ENCODE measurements at places on chromosomes 2 and 18.

GRCh38 chr2:2804528-2804927 lies 473.5 kb upstream of the MYT1L start:
- no peak for DNase-seq

- DNase-seq, result no peak
Observed at GRCh38 chr2:182248362-182248761, 178.5 kb downstream of the PDE1A start.

DNA sequence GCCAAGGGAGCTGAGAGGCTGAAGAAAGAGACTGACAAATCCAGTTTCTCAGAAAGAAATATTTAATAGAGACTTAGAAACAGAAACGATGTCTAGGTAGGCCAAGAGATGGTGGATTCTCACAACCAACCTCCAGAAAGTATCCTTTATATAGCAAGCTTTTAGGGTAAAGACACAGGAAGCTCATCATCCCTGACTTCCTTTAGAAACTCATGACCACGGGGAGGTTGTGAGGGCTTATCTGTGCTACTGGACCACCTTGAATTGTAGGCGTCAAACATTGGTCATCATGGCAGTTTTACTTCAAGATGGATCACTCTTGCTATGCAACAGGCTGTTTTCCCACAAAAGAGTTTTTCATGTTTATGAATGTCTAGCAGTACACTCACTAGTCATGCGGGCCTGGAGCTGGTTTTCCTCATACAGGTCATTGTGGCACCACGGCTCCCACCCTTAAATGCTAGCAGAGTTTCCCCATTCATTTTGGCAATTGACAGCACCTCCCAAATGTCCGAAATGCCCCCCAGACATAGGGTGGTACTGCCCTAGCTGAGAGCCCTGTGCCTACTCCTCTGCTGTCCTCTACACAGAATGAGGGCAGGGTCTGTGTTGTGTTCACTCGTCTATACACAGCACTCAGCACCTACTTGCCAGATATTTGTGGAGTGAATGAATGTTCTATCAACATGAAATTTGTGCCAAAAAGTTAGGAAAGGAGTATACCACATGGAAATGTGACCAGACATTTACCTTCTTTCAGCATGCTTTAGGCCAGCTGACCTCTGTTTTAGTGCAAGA lies 89.0 kb downstream of the TMEM247 start:
- no peak for DNase-seq

- DNase-seq, result no peak
Observed at GRCh38 chr2:150097901-150098531, 389.5 kb downstream of the RND3 start.

GRCh38 chr2:43443282-43443681 lies 152.6 kb downstream of the THADA start:
- no peak for DNase-seq

DNA sequence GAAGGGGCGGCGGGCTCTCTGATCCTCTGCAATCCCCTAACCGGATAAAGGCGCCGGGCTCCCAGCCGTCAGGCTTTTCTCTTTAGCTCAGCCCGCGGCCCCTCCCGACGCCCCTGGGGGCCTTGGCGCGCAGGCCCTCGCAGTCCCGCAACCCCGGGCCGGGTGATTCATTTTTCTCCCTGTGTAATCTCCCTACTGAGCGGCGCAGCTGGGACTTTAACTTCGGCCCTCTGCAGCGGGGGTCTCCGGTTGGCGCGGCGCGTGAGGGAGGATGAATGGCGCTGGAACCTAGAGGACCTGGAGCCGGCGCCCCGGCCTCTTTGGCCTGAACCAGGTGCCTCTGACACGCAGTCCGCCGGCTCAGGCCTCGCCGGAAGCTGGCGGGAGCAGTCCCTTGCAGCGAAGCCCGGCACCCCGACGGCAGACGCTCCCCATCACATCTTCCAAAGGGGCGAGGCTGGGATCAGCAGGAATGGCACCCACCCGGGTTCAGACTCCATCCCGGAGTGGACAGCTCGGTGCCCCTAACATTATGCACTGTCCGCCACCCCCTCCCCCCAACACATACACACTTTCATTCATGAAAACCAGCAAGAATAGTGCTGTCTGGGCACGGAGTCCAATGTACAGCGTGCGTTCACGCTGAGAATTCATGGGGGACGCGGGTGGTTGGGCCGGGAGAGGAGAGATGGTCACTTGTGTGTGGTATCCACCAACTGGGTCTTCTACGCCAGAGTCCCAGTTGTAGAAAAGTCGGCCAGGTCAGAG lies 1.2 kb downstream of the CNGA3 start:
- no peak for DNase-seq

GRCh38 chr2:70978341-70979179 lies at the start of gene ANKRD53:
Gene ANKRD53, plus strand, starts transcription at chr2:70978630. Its CDS starts 16 bp downstream, at chr2:70978646.
- DNase-seq, result no peak

GRCh38 chr2:177265824-177266817 lies 1.6 kb upstream of the NFE2L2 start:
- DNase-seq, result no peak

- no peak for DNase-seq
Observed at GRCh38 chr2:185828326-185828725, 89.7 kb downstream of the FSIP2 start.

GRCh38 chr18:47831351-47831750 lies 99.1 kb downstream of the SMAD2 start:
- no peak for DNase-seq

DNA sequence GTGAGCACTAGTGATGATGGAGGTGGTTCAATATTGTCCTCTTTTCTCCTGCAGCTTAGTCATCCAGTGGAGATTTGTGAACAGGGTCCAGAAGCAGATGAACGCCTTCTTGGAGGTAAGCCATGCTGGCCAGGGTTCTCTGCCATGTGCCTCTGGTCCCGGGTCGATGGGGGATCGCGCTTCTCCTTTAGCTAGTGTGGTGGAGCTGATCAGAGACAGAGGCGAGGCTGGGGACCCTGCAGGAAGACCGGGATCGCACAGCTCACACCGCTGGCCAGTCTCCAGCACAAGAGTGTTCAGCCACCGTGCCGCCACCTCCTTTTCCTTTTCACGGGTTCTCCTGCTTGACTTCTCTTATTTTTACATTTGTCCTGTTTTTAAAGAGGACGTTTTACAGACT lies 243.4 kb downstream of the ALPK2 start:
- DNase-seq, result no peak

- DNase-seq, result no peak
Observed at GRCh38 chr18:21725201-21725600, 15.4 kb upstream of the MIB1 start.

GRCh38 chr2:237026981-237027711 lies 58.5 kb upstream of the COPS8 start:
- peak; percentile 48 for DNase-seq

DNA sequence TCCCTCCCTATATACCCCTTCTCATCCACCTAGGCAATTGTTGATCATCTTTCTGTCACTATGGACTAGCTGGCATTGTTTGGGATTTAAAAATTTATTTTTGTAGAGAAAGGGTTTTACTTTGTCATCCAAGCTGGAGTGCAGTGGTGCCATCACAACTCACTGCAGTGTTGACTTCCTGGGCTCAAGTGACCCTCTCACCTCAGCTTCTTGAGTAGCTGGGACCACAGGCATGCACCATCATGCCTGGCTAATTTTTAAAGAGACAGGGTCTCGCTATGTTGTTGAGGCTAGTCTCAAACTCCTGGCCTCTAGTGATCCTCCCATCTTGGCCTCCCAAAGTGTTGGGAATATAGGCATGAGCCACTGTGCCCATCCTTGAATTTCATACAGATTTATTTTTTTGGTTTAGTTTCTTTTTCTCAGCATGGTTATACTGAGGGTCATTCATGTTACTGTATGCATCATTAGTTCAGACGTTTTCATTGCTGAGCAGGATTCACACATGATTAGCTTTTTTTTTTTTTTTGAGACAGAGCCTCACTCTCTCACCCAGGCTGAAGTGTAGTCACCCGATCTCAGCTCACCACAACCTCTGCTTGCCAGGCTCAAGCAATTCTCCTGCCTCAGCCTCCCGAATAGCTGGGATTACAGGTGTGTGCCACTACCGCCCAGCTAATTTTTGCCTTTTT lies 8.6 kb upstream of the PCARE start:
- DNase-seq, result no peak

DNA sequence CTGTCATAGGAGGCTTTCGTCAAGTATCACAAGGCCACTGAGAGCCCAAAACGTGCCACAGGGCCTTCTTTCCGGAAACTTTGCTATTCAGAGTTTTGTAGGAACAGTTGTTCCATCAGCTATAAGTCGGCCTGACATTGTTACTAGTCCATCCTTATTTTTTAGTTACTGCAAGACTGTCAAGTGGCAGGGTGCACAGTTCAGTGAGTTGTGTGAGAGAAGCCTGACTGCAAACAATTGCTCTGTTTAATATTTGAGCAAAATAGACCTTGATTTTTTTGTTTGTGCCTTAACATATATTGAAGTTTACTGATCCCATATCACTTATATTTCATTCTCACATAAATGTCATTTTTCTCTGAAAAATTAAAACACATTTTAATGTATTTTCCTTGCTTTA lies 110.1 kb downstream of the GALNT1 start:
- DNase-seq, result no peak

- peak; percentile 3 for DNase-seq
Observed at GRCh38 chr18:72107647-72108383, 436.3 kb downstream of the CBLN2 start.

GRCh38 chr2:232885264-232885961 lies 15.3 kb downstream of the SNORC start:
- no peak for DNase-seq

GRCh38 chr2:150646746-150647145 lies 159.3 kb upstream of the RND3 start:
- DNase-seq, result no peak

GRCh38 chr2:207868855-207869596 lies 99.3 kb upstream of the FZD5 start:
- DNase-seq, result no peak

DNA sequence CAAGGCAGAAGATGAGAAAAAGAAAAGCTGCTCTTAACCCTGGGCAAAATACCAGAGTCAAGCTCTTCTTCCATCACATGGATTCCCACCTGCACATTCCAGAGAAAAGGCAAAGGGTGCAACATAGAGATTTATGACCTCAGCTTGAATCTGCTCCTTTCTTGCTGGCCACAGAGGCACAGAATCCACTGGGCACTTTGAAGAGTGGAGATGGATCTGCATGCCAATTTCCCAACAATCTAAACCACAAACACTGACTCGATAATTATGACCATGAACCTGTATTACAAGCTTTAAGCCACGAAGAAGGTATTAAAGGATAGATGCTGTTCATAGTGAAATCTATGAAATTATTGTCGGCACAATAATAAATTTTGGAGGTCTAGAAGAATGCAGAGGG lies 237.3 kb downstream of the PID1 start:
- DNase-seq, result no peak

- no peak for DNase-seq
Observed at GRCh38 chr2:104574367-104574766, 279.5 kb upstream of the POU3F3 start.

- no peak for DNase-seq
Observed at GRCh38 chr18:12433829-12434540, 26.3 kb downstream of the PRELID3A start.

All from frontal cortex (tissue), 4 donors.